ENCODE measurements at places on chromosomes 6 and 20.

DNA sequence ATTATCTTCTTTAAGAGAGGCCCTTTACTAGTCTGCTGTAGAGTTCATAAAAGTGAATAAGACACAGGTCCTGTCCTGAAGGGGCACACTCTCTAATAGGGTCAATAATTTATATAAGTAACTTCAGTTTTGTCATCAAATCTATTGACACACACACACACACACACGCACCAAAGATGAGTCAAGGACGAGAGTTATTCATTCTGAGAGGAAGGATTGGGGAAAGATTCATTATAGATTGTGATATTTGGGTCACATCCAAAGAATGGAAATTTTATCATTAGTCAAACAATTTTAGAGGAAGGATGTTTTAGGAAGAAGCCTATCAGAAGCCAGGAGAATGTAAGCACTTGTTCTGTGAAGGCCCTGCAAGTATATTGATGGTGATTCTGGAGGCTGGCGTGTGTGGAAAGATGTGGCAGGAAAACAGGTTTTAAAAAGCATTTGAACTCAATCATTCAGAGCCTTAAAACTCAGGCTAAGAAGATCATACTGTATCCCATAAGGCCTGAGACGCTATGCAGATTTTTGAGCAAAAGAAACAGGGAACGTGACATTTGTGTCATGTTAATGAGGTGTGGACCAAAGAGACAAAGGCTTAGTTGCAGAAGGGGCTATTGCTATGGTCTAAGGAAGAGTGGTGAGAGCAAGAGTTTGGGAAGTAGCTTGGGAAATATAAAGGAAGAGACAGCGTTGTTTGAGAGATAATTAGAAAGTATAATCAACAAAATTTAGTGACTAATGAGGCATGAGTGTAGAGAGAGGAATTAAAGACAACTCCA, 161.4 kb upstream of the PREP start:
- DNase-seq = no peak

GRCh38 chr6:104579310-104579863, 280.3 kb downstream of the HACE1 start:
- no peak for DNase-seq

GRCh38 chr6:135117413-135117968, 62.9 kb upstream of the HBS1L start:
- DNase-seq = no peak

DNA sequence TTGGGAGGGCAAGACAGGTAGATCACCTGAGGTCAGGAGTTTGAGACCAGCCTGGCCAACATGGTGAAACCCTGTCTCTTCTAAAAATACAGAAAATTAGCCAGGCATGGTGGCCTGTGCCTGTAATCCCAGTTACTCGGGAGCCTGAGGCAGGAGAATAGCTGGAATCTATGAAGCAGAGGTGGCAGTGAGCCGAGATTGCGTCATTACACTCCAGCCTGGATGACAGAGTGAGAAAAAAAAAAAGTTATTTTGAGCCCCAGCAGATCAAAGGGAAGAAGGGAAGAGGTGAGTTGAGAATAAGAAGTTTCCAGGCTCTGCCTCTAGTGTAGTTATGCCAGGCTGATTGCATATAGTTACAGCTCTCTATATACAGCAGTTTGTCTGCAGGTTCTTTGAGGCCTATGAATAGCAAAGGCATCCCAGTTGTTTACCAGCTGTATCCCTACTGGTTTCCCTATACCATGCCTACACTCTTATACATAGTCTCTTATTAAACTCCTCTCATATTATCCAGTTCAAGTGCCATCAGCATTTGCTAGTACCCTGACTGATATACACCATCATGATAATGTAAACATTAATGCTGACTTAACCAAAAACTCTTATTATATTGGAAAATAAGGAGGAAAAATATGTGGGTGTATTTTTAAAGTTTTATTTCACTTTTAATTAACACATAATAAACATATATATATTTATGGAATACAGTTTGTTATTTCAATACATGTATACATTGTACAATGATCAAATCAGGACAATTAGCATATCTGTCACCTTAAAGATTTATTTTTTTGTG, 823.6 kb upstream of the ADGRB3 start:
- no peak for DNase-seq

All from putamen (tissue), 1 donor.